ENCODE measurements at places on chromosomes 12 and 14.

GRCh38 chr14:104082807-104083206, 2.7 kb upstream of the ASPG start:
- DNase-seq = no peak

DNA sequence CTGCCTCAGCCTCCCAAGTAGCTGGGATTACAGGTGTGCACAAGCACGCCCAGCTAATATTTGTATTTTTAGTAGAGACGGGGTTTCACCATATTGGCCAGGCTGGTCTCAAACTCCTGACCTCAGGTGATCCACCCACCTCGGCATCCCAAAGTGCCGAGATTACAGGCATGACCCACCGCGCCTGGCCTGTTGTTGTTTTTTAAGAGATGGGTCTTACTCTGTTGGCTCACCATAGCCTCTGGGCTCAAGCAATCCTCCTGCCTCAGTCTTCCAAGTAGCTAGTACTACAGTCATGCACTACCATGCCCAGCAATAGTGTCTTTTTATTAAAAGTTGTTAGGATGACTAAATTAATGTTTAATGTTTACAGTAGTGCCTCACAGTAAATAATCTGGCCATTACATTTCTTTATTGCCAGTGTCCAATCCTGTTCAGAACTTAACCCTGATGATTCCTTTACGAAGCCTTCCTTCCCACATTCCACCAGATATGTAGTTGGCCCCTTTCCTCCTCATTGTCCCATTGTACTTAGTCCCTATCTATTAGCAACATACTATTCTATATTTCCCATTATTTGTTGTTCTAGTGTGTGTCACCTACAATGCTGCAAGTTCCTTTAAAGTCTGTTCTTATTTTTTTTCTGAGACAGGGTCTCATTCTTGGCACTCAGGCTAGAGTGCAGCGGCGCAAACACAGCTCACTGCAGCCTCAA, 8.8 kb upstream of the SMARCC2 start:
- no peak for DNase-seq

GRCh38 chr12:19642345-19642744, 203.1 kb downstream of the AEBP2 start:
- DNase-seq = no peak

DNA sequence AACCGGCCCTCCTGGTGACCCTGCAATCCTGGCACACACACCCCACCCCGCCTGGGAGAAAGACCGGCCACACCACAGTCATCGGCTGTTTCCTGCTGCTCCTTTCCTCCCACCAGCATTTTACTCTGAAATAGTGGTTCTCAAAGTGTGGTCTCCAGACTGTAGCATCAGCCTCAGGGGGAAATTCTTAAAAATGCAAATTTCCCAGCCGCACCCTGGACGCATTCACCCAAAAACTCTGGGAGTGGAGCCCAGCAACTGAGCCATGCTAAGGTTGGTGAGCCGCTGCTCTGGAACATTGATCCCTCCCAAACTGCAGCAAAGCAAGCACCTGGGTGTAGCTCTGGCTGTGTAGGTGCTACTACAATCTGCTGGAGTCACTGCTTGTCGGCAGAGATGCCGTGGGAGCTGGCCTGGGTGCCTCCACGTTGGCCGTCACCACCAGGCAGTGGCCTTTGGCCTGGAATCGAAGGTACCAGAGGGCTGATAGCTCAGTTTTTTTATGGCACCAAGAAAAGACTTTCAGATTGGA, 38.4 kb upstream of the BCL2L14 start:
- no peak for DNase-seq

- DNase-seq = no peak
Measured at GRCh38 chr12:76266797-76267196, 81.4 kb downstream of the BBS10 start.

- no peak for DNase-seq
Measured at GRCh38 chr12:120998435-120998834, 17.9 kb downstream of the C12orf43 start.

DNA sequence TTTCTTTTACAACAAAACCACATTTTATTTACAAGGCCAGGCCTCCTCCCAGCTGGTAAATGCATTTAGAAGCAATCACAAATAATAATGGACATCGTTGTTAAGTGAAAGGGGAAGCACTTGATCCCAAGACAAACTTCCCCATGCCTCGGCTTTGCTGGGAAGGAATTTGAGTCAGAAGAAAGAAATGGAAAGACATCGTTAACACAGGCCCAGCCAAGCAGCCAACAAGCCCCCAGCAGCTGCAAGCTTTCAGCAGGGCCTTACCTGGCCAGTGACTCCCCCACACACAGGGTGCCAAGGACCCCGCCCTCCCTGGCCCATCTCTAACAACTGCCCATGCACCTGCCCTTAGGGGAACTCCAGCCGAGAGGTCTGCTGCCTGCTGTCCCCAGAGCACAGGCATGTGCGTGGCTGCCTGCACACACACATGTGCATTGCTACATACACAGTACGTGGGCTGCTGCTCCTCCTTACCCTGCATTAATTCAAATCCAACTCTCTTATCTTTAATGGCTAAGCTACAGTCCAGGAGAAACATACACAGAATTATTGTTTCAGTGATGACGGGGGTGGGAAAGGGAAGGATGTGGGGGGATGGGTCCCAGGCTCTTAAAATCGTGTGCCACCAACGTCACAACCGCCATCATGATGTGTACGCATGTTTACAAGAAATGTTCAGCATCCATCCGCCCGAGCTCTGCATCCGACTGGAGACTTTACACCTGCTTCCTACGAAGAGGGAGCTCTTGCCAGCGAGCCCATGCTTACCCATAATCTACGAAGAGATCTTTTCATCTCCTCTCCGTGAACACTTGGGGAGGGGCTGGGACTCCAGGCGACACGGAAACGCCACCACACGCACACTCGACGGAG, 9.8 kb downstream of the BCL11B start:
- DNase-seq = no peak

DNA sequence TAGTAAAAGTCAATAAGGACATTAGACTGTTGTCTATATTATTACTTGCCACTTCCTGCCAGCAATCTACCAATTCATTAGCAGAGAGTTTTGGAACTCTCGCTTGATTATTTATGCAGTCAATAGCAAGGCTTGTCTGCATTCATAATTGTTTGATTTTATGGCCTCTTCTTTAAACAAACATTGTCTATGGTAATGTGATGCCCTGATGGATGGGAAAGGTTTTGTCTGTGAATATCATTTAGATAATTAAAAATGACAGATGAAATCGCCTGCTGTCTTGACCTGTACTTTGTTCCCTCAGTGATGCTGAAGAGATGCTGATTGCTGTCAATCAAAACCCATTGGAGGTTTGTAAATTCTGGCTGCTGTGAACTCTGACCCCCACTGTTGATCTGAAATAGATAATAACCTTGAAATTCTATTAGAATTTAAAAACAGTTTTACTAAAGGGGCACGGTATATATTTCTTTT, 455.3 kb downstream of the NPAS3 start:
- no peak for DNase-seq

DNA sequence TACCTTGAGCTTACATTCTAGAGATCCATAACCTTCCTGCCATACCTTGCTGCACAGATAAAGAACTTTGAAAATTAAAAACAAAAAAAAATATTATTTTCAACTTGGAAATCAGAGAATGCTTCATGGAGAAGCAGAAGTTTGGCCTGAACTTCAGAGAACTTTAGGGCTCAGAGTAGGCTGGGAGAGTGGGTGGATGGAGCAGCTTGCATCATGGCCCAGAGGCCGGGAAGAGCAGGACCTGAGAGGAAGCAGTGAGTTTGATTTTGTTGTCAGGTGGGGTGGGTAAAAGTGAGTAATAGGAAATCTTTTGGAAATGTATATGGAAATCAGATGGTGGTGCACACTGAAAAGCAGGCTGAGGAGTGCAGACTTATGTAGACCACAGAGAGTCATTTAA, 228.5 kb upstream of the KRR1 start:
- DNase-seq = no peak

GRCh38 chr14:85728476-85729065, 198.6 kb downstream of the FLRT2 start:
- no peak for DNase-seq

DNA sequence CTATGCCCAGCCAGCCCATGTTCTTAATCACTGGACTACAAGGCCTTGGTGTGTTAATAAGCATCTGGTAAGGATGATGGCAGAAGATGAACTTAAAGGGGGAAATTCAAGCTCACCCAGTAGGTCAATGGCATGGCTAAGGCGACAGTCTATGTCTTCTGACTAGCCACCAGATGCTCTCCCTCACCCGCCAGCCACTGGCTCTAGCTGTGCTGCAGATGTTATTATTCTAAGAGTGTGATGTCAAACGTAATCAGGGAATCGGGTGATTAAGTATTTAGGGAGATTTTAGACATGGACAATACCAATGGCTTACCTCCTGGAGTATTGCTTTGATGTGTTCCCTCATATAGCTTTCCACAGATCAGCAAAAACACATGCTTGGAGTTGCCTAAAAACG, 39.2 kb upstream of the MAX start:
- DNase-seq = no peak

DNA sequence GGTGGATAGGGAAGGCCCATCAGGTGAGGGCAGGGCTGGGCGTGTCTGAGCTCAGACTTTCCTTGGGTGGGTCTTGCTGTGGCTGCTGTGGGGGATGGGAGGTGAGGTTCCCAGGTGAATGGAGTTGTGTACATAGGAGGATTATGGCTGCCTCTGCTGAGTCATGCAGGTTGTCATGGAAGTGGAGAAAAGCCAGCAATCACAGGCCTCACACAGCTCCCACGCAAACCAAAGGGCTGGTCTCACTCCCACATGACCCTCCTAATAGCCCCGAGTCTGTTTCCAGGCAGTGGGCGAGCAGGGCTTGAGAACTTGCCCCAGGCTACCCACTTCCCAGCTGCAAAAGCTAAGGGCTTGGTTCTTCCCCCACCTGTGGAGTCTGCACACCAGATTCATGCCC, 149.5 kb downstream of the IPO8 start:
- no peak for DNase-seq

DNA sequence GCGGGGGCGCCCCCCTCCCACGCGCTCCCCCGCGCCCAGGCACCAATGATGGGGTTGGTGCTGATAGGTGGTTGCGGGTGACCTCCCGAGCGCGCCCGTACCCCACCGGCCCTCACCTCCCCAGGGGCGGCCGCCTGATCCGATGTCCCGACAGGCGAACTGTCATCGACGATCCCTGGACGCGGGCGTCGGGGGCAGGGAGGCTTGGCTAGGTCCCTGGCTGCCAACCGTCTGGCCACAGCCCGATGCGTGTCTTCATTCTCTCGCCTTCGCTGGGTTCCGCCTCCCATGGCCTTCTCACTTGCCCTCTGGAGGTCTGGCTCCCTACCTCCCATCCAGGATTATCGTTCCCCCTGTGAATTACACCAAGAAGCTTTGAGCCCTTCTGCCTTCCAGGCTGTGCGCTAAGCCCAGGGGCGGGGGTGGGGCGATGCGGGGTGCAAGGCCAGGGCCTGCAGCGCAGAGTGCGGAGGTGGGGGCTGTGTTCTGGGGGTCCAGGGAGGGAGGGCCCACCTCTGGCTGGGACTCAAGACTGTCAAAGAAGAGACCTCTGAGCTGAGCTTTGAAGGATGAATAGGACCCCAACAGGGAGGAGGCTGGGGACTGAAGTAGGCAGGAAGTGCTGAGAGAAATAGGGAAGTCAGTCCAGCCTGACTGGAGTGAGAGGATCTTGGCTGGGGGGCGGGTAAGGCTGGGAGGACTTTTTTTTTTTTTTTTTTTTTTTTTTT, 7.7 kb upstream of the RACGAP1 start:
- DNase-seq = peak; percentile 80

GRCh38 chr12:127509066-127509778, 757.7 kb upstream of the TMEM132C start:
- no peak for DNase-seq

GRCh38 chr14:99244941-99245563, 26.9 kb downstream of the BCL11B start:
- DNase-seq = no peak

DNA sequence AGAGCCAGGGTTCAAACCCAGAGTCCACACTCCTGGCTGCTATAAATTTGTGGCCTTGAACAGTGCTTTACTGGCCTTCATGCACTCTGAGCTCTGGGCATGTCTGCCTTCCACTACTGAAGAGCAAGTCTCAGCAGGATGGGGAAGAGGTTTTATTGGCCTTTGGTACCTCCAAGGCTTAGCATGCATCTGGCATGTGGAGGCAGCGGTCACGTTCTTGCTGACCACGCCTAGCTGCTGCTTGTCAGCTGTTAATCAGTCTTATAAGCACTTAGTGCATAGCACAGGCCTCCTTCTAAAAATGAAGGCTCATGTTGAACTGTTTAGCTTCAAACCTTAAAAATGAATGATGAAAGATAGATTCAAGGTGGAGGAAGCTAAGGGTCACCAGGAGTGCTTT, 177.5 kb downstream of the PELI2 start:
- DNase-seq = no peak

DNA sequence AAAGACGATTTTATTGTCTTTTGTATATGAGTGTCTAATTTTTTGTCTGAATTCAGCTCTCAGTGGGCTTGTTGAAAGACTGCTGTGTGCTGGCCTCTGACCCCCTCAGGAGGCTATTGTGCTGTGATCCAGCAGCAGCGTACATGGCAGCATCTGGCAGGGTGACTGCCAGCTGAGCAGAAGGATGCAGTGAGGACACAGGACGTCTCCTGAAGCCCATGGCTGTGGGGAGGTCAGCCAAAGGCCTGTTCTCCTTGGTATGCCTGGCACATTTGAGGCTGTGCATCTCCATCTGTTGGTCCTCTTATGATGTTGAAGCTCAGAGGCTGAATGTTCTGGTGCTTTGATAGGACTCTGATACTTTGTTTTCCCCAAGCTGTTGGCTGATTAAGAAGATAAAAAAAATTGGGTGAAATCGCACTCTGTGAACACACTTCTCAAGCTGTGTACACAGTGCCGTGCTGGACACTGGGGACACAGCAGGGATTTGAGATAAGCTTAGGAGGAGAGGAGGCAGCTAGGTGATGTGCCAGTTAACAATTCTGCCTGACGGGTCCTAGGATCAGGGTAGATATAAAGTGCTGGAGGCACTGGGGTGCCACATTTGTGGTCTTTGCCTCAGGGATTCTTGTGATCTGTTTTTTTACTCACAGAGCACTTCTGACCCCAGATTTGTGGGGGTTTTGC, 37.5 kb downstream of the EID3 start:
- no peak for DNase-seq

- DNase-seq = no peak
Measured at GRCh38 chr14:61563880-61564617, 131.3 kb upstream of the HIF1A start.

DNA sequence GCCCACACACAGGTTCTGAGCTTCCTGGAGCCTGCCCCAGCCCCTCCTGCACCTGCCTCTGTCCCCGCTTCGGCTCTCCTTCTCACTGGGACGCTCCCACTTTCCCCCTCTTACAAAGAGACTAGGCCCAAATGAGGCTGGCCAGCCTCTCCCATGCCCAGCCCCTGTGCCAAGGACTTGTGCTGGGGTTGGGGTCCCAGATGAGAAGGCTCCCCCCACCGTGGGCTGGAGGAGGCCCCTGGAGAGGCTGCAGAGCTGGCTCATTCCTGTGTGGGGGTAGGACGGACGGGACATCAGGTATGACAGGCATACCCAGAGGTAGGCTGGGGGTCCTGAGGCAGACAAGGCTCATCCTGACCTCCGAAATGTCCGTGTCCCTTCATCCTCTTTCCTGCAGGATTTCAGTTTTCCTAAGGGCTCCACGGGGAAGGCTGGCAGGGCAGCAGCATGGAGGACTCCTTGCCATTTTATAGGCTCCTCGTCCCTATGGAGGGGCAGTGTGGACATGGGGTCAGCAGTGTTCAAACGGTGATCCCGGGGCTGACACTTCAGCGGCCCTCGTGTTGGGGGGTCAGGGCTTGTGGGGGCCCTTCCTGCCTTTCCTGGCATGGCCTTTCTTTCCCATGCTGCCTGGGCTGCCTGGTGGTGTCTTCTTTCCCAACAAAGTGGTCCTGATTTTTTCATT, 49.1 kb upstream of the MEG3 start:
- peak; percentile 40 for DNase-seq

Data from ecto neural progenitor cell (in vitro differentiated cells).